ENCODE measurements at places on chromosomes 1 and 21.

GRCh38 chr21:45533361-45533845, 8.8 kb downstream of the SLC19A1 start:
- no peak for DNase-seq

- DNase-seq, result no peak
These were observed 18.1 kb downstream of the ARHGEF2 start for GRCh38 chr1:155960081-155960745.

DNA sequence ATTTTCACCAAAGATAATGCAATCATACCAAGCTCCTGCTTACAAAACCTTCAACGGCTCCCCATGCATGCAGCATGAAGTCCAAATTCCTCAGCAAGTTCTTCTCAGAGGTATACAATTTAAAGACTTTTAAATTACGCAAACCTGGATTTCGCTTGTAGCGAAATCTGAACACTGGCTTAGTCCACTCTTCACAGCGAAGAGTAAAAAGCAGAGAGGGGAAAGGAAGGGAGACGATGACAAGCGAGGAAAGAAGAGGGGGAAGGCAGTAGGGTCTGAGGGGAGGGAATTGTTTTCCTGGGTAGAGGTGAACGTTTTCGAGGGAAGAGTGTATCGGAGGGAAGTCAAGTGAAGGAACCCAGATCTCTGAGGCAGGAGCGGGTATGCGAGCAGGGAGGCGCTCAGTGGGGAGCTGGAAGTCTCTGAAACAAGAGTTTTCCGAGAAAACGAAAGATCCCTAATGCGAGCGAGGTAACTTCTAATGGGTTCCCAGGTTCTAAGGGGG, 790 bp downstream of the TESK2 start:
- no peak for DNase-seq

- DNase-seq, result no peak
These were observed 206.9 kb downstream of the ASTN1 start for GRCh38 chr1:176957603-176958002.

DNA sequence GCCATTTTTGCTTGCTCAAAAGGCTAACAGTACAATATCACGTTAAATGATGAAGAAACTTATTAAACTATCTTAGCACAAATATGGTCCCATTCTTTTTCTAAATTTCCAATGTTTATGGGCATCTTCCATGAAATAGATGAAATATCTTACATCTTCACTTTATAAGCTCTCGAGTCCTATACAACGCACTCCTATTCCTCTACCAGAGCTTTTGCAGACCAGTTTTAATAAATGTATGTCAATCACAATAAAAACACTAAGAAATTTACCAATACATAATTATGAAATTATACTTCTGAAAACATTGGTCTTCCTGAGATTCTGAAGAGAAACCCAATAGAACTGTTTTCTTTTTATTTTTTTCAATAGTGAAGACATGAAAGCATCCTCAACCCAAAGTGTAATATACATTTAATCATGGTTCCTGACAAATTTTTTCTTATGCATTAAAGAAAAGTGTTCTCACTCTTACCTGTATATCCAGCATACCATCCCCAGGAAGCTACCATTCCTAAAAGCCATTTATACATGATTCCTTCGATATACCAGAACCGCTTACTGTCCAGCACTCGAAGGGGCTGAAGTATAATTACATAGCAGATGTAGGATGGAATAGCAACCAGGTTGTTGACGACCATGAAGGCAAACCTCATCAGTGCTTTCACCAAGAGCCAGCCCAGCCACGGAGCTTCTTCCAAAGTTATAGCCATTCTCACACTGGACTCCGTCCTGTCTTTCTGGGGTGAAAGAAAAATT, 1.8 kb downstream of the LPGAT1 start:
- no peak for DNase-seq

DNA sequence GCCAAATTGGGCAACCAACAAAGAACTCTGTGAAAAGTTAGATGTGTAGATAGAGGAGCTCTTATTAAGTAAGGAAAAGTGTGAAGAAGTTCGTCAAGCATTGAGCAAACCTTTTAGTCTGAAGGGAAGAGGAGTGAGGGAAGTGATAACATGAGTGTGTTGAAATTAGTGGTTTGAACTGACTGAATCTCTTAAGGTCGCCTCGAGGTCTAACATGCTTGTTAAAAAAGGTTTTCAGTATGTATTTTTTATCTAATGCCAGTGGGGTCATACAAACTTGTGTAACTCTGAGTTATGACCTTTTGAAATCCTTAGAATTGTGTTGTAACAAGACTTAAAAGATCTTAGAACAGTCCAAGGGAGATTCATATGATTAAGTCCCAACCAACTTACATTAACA, 34.1 kb downstream of the SOAT1 start:
- DNase-seq, result no peak

GRCh38 chr1:183841950-183842794, 37.3 kb downstream of the RGL1 start:
- DNase-seq, result peak; percentile 50

DNA sequence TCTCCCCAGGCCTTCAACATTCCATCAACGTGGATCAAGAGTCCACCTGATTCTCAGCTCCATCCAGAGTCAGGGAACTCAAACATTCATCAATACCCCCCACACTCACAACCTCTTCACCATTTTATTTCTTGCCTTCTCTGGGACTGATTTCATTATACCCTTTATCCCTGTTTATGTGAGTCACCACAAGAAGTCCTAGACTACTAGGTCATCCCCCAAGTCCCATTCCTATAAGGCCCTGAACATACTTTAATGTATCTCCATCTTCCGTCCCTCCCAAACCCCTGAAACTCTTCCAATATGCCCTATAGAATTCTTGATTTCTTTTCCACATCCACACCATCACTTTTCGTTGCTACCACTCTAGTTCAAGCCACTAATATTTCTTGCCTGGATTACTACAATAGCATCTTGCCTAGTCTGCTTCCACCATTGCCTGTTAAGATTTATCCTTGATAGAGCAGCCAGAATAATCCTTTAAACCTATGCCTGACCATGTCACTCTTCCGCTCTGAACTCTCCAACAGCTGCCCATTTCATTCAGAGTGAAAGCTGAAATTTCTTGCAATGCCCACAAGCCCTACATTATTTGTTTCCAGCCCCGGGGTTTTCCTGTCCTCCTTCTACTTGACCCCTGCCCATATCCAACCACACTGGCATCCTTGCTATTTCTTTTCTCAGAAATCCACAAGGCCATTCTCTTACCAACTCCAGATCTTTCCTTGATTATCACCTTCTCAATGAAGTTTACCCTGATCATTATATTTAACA, 9.4 kb upstream of the SAMD13 start:
- no peak for DNase-seq

- peak; percentile 80 for DNase-seq
These were observed at the start of gene EFHD2 for GRCh38 chr1:15409388-15410222. Gene EFHD2, plus strand, starts transcription at chr1:15409888. Its CDS starts 84 bp downstream, at chr1:15409972.

GRCh38 chr21:45184869-45185268, 102.8 kb downstream of the POFUT2 start:
- DNase-seq, result no peak

DNA sequence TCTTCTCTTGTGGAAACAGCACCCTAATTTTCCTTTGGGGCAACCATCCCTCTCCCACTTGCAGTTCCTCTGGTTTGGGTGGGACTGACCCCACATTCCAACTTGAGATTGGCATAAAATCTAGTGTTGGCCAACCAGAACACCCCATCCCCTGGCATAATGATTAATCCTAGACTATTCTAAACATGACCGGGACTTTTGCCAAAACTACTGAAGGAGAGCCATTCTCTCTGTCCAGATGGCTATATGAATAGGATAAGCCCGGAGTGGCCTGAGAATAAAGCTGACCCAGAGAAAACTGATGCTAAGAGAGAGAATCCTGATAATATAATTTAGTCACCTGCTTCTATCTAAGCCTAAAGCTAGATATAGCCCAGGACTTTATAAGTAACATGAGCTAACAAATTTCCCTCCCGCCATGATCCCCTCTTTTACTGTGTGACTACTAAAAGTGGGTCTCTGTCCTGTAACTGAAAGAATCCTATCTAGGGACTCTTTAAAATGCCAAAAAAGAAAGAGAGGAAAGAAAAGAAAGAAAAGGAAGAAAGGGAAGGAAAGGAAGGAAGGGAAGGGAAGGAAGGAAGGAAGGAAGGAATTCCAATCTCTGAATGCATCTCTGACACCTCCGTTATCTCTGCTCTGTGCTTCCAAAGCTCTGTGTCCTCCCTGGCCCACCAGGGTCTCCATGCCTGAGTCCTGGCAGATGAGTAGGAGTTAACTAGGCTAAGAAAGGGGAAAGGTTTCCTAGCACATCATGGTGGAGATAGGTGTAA, 28.0 kb upstream of the NRDC start:
- no peak for DNase-seq

DNA sequence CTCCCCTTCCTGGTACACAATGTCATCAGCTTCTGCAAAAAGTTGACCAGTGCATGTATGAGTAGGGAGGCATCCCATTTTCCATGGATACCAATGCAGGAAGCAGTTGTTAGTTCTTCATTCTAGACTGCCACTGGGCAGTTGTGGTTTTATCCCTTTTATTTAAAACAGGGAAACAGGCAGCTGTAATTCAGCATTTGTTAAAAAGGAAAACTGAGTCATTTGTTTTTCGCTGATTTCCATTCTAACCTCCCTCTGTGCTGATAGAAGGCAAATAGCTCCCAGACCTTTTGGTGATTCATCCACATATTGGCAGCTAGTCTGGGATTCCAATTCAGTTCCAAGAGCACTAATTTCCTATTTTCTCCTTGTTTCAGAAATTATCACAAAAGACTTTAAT, 21.1 kb upstream of the ABCA4 start:
- no peak for DNase-seq

GRCh38 chr1:111563619-111564018, 56.0 kb upstream of the RAP1A start:
- no peak for DNase-seq

- DNase-seq, result no peak
These were observed 10.6 kb downstream of the FMO1 start for GRCh38 chr1:171258943-171259342.

DNA sequence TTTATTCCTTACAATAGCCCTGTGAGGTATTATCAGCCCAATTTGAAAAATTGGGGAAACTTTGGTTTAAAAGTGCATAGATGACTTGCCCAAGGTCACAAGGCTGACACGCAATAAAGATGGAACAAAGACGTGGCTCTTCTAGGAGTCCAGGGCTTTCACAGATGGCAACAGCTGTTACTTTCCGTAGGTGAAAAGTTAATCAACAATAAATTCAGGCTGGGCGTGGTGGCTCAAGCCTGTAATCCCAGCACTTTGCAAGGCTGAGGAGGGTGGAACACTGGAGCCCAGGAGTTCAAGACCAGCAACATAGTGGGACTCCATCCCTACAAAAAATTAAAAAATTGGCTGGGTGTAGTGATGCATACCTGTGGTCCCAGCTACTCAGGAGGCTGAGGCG, 87.8 kb upstream of the ATF3 start:
- DNase-seq, result no peak

DNA sequence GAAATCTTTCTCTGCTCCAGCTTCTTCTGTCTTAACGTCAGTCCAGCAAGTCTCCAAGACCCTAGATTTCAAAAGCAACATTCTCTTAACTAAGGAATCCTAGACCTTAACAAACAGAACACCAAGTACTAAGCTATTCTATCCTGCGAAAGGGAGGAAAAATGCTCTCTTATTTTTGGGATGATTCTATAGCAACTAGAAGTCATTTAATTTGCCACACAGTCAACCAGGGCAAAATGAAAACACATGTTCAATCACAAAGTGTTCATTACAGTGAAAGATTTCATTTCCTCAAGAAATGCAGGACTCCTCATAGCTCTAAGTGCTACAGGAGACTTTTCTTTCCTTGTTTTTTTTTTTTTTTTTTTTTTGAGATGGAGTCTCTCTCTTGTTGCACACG, 36.2 kb upstream of the DOCK7 start:
- no peak for DNase-seq

DNA sequence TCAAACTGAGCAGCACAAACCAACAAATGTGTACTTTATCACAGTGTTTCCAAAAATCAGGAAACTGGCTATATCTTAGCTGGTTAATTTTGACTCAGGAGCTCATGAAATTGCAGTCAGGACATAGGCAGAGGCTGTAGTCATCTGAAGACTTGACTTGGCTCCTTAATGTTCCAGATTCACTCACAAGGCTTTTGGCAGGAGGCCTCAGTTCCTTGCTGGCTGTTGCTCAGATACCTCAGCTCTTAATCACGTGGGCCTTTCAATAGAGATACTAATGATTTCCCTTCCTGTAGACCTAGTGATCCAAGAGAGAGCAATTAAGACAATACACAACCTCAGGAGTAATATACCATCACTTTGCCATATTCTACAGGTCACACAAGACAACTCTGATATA, 537.7 kb downstream of the BRINP3 start:
- no peak for DNase-seq

GRCh38 chr1:204362984-204363334, 3.2 kb upstream of the PLEKHA6 start:
- DNase-seq, result no peak

DNA sequence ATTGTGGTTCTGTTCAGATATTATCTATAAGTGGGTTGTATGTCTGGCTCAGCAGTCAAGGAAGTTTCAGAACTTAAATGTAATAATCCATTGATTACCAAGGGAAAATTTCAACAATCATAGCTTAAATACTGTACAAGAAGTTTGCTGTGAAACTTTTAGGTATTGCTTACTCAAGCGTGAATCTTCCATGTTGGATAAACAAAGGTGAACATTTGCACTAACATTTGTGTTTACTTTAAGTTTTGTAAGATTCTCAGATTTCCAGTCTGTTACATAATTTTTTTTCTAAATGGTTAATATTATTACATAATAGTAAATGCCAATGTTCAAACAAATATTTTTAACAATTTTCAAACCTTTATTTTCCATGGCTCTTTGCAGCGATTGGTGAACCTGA, 285.6 kb downstream of the NCAM2 start:
- no peak for DNase-seq

- DNase-seq, result no peak
These were observed 255.1 kb downstream of the PTPRC start for GRCh38 chr1:198893763-198894444.

GRCh38 chr1:221762121-221762520, 20.2 kb upstream of the DUSP10 start:
- no peak for DNase-seq

DNA sequence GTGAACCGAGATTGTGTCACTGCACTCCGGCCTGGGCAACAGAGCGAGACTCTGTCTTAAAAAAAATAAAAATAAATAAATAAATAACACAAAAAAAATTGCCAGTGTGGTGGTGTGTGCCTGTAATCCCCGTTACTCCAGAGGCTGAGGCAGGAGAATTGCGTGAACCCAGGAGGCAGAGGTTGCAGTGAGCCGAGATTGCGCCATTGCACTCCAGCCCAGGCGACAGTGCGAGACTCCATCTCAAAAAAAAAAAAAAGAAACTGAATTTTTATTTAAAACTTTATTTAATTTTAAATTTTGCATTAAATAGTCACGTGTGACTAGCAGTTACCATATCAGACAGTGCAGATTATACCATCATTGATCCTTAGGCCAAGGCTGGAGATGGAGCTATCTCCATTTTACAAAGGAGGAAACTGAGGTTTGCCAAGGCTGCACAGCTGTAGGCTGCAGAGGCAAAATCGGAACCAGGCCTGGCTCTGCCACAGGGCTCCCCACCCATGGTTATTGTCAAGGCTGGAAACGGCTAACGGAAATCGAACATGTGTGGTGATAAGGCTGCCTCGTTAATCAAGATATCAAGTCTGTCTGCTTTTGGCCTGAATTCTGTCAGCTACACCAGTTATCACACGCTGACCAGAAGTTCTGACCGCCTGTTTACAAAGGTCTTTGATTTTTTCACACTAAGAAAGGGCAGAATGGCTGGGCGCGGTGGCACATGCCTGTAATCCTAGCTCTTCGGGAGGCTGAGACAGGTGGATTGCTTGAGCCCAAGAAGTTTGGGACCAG, 20.5 kb downstream of the HSPG2 start:
- no peak for DNase-seq

All from GM18507 (cell line).